T1000 (cell line): ENCODE measurements at places on chromosomes 3 and 15.

DNA sequence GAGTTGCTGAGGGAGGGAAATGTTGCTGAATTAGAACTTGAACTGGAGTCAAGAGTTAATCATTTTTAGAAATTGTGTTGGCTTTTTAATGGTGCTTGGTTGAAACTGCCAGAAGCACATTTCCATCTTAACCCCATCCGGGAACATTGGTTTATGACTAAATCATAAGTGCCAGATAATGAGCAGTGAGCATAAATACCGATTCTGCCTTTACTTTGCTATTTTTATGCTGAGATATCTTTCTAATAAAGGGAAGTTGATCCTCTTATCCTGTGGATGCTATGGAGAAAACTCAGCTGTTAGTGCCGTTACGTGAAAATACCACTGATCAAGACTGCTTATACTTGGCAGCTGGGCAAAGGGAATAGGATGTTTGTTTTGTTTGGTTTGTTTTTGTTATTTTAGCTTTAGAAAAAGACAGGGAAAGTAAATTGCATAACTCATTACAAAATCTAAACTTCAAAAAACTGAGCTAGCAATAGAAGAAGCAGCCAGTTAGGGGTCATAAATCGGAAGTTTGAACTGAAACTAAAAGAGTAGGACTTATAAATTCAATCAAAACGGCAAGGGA is 813.1 kb downstream of the NAALADL2 start:
- DNase-seq: no peak

- no peak for DNase-seq
Observed at GRCh38 chr3:64289622-64290021, 64.4 kb upstream of the PRICKLE2 start.

GRCh38 chr3:66996696-66997095 is 1.4 kb upstream of the KBTBD8 start:
- DNase-seq: no peak

- DNase-seq: no peak
Observed at GRCh38 chr15:41501931-41502794, 8.5 kb downstream of the ITPKA start.

- DNase-seq: no peak
Observed at GRCh38 chr15:90062973-90063769, 39.1 kb downstream of the IDH2 start.

- DNase-seq: peak; percentile 76
Observed at GRCh38 chr15:73982222-73982962, 9.7 kb downstream of the STOML1 start.

DNA sequence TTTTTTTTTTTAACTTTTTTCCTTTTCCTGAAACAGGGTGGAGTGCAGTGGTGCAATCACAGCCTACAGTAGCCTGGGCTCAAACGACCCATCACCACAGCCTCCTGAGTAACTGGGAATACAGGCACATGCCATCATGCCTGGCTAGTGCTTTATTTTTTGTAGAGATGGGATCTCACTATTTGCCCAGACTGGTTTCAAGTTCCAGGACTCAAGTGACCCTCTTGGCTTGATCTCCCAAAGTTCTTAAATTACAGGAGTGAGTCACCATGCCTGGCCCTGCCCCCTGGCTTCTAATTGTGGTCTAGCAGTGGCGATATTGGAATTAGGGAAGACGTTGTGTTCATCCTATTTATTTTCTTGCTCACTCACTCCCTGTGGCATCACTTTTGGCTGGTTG is 1138.4 kb downstream of the SI start:
- peak; percentile 40 for DNase-seq

- DNase-seq: no peak
Observed at GRCh38 chr3:171326717-171327440, 133.3 kb downstream of the TNIK start.

DNA sequence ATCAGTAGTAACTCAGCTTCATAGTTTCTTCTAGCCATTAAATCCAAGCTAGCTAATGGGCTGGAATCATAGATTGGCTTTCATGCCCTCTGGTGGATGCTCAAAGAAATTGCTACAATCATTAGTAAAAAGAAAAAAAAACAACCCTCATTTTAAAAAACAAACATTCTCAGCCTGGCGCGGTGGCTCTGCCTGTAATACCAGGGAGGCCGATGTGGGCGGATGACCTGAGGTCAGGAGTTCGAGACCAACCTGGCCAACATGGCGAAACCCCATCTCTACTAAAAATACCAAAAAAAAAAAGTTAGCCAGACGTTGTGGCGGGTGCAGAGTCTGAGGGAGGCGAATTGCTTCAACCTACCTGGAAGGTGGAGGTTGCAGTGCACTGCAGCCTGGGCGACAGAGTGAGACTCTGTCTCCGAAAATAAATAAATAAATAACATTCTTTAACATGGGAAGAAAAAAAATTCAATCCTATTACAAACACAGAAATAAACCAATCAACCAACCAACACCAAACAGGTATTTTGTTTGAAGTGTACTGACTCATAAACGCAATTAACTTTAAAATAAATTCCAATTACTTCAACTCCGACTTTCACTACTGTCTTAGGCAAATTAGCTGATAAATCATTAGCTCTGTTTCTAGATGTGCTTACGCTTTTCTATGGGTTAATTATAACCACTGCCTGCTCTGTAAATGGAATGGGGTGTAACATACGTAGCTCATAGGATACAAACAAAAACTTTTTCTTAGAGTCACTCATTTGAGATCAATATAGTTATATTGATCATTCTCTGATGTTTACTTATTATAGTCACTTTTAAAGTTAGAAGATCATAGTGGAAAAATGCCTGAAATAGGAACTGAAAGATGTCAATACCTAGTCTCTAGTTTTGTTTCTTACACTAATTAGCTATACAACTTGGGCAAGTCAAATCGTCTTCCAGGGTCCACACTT is 24.9 kb downstream of the TMEM207 start:
- peak; percentile 37 for DNase-seq

DNA sequence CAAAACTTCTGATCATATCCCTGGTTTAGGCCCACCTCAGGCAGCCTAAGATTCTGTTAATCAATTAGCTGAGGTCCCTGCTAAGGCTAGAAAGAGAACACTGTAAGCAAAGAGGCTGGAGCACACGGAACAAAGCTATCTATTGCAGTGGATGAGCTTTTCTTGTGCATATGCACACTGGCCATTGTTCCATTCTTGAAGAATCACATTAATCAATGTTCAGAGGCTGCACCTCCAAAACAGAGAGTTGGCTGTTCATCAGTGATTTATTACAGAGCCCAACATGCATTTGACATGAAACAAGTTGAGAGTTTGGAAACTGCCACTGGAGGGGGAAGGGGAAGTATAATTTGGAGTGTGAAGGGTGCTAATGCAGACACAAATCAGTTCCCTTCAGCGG is 873.0 kb downstream of the ROBO1 start:
- DNase-seq: no peak

- no peak for DNase-seq
Observed at GRCh38 chr3:130725746-130726145, 20.9 kb downstream of the PIK3R4 start.

DNA sequence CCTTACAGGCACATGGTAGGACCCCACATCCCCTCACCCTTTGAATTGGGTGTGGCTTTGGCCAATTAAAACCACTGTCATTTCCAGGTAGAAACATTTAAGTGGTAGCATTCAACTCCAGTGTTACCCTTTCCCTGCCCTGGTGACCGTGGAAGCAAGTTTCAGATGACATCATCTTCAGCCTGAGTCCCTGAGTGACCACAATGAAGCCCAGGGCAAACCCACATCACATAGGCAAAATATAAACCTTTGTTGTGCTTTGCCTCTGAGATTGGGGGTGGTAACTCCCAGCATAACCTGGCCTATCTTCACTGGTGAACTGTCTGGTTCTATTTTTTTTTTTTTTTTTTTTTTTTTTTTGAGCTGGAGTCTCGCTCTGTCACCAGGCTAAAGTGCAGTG is 404.0 kb upstream of the WNT5A start:
- no peak for DNase-seq

DNA sequence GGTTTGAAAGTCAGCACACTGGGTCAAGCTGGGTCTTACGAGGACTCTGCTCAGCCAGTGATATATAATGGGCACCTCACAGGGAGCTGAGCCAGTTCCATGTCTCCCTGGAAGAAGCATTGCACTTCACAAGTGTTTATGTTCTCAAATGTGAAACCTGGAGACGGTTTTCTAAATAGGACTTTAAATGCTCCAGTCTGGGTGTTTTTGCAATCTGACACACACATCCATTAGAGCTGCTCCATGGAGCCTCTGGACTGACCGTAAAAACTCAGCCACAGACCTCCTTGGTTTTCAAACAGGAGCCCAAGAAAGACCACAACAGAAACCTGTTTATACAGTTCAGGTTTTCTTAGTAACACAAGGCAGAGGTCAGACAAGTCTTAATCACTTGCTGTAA is 201.3 kb upstream of the LRIG1 start:
- no peak for DNase-seq

GRCh38 chr15:94509259-94509658 is 277.9 kb downstream of the MCTP2 start:
- DNase-seq: no peak

DNA sequence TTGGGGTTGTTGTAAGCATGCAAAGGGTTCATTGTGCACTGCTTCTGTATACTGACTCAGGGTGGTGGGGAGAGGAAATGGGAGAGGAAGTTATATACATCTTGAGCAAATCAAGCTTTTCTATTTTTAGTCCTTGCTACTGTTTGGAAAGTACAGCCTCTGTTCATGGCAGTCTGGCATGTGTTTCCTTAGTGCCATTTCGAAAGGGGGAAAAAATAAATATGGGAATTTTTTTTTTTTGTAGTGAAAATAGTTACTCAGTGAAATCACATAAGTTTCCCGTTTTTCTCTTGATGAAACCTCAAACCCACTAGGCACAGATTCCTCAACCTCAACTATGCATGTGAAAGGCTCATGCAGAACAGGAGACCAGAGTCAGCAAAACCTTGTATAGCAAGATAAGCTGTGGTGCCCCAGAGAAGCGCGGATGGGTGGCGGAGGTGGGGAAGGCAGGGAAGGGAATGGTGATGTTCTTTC is 353.3 kb downstream of the LPP start:
- DNase-seq: no peak
